ENCODE measurements at places on chromosomes 16 and 17. TPM values are rescaled to one million over a fixed set of nuclear protein-coding genes. Genes with fewer than 3 reads are reported as not detected.

CTRB1 gene
- total RNA-seq: not detected

PRSS21 gene
- 2.5 TPM for total RNA-seq

CTRB2 gene
- total RNA-seq: not detected

DNA sequence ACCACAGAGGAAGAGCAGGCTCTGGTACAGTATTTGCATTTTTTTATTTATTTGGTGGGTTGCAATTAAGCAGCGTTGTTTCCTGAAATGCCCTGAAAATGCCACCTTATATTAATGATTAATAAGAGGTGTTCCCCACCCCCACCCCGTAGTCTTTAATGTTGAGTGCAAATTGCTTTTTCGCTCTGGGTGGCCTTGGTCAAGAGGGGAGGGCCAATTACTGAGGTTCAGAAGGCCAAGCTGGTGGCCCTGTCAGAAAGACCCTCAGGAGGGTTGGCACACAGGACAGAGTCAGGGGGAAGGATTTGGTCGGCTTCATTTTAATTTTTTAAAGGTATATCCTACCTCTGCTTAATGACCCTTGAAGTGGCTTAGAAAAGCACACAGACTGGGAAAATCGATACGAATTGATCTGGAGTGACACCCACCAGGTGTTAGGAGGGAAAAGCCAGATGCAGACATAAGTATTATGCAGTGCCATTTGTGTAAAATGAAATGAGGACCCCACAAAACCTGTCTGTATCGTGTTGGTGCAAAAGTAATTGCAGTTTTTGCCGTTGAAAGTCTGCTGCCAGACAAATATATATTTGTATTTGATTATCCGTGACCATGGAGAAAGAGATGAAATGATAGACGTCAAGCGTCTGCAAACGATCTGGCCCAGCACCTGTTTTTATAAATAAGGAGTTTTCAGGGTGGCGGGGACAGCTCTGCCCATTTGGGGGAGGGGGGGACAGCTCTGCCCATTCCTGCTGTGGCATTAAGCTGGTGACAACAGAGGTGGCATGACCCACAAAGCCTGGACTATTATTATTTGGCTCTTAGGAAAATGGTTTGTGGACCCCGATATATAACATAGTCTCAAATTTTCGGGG, 143.8 kb upstream of the PLCG2 start:
- H3K4me1 ChIP-seq: peaks cover 65% of the 10 kb centered on the region
- H3K27me3 ChIP-seq: no peaks in the 10 kb centered on the region
- no peak overlapping the region for H3K4me3 ChIP-seq
- H3K36me3 ChIP-seq: no peaks in the 10 kb centered on the region

DNA sequence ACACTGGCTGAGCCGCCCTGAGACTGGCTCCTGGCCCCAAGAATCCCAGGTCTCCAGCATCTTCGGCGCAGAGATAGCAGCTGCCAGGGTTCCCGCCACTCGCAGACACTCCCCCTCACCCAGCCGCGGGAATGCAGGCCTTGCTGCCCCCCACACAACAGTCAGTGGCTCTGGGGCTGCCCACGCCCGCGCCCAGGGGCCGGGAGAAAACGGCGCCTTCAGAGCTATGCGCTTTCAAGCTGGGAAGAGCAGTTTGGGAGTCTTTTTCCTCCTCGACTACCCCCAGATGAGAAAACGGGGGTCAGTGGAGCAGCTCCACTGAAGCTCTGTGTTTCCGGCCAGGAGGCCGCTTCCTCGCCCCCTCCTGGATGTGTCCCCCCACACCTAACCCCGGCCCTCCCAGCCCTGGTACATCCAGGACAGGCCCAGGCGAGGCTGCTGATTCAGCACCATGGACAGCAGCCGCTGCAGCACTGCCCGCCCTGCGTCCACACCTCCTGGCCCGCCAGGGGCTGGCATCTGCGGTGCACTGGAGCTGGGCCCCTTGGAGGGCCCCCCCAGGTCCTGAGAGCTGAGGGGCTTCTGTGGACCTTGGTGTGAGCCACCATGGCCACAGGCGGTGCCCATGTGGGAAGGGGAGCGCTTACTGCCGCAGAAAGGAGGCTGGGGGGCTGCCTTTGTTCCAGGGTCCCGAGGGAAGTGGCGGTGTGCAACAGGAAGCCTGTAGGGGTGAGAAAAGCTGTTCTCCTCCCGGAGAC, 35.7 kb downstream of the CACNA1H start:
- H3K4me3 ChIP-seq: no peak overlapping the region
- no peaks in the 10 kb centered on the region for H3K4me1 ChIP-seq
- no peaks in the 10 kb centered on the region for H3K36me3 ChIP-seq
- peaks cover 52% of the 10 kb centered on the region for H3K27me3 ChIP-seq
- DNase-seq: peak; percentile 46
- H3K27ac ChIP-seq: no peak overlapping the region

Data from left lung (tissue), 14 donors.